ENCODE measurements at places on chromosomes 4 and X.

GRCh38 chr4:113566015-113566795, 195.3 kb downstream of the CAMK2D start:
- no peak for DNase-seq

DNA sequence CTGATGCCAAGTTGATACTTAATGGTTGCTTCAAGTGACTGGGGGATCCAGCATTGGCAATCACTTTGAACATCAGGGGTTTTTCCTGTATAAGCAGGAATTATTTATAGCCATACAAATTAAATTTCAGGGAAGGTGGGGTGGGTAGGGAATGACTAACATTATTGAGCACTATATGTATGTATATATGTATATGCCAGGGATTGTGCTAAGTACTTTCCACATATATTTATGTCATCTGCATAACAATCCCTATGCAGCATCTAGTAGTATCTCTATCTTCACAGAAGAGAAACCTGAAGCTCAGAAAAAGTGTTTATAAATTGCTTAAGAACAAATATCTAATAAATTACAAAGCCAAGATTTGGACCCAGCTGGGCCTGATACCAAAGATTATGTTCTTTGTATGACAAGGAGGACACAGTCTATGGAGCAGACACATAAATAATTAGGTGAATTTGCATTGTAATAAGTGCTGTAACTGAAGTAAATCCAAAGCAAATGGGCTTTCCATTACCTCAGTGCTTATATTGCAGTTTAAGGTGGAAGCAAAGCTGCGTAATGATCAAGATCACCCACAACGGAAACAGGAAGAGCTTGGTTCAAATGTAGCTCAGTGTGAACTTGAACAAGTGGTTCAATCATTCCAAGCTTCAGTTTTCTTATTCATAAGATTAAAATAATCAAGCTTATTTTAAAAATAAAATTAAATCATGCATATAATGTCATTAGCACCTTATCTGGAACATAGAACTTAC, 18.9 kb upstream of the RASGEF1B start:
- DNase-seq: no peak

GRCh38 chrX:9345957-9346356, 118.9 kb upstream of the TBL1X start:
- DNase-seq: no peak

DNA sequence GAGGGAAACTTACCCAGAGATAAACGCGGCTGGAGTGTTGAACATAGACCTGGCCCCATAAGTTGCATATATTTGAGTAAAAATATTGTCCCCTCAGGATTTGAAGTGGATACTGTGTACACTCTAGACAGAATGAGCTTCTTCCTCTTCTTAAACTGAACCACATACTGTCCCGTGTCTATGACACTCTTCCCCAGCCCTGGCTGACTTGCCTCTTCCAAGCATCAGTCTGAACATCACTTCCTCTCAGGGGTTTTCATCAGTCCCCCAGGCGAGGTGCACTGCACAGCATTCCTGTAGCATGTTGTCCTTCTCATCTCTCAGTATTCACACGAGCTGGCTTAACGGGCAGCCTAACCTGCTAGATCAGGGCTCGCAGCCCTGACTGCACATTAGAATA, 80.5 kb upstream of the TMEM150C start:
- DNase-seq: no peak

DNA sequence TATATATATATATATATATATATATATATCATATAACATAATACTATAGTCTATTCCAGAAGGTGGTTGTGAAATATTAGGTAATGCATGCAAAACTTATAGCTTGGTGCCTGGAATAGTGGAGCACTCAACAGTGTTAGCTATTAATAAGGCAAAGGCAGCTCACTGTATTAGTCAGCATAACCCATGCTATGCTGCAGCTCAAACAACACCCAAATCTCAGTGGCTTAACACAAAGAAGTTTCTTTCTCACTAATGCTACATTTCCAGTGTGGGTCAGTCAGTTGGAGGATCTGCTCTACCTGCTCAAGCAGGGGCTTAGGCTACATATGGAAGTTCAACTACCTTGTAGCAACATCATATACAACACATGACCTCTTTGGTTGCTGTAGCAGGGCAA, 5.2 kb upstream of the RPGR start:
- DNase-seq: no peak

DNA sequence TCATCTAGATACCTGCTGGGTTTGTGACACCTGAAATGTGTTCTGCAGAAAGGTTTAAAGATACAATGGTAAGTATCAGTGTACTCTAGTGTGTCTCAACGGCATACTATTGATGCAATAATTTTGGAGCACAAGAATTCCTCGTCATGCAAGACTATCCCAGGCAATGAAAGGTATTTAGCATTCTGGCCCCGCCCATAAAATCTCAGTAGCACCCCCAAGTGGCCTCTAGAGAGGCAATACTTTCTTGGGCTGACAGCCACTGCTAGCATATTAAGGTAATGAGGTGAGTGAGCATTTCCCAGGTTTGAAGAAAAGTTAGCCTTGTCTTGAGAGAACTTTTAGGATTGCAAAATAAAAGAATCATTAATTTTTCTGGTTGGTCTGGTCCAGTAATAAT, 24.0 kb downstream of the TAB3 start:
- DNase-seq: no peak

GRCh38 chr4:20899591-20899990, 199.3 kb downstream of the PACRGL start:
- DNase-seq: no peak

- peak; percentile 10 for DNase-seq
These were observed 111.1 kb downstream of the RNF150 start for GRCh38 chr4:141022111-141022695.

DNA sequence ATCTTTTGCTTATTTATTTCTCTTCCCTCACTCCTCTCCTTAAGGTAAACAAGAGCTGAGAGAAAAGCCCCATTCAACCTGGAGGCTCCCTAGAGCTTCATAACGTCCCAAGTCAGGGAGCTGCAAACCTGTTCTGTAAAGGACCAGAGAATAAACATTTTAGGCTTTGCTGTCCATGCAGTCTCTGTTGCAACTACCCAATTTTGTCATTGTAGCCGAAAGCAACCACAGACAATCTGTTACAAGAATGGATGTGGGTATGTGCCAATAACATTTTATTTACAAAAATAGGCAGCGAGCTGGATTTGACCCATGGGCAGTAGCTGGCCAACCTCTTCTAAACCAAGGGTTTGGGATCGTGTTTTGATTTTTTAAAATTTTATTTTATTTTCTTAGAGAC, 71.3 kb upstream of the TBL1X start:
- DNase-seq: no peak

GRCh38 chr4:4524364-4524763, 17.5 kb downstream of the STX18 start:
- no peak for DNase-seq

- DNase-seq: no peak
These were observed 407.1 kb downstream of the ADAM29 start for GRCh38 chr4:175325230-175325629.

DNA sequence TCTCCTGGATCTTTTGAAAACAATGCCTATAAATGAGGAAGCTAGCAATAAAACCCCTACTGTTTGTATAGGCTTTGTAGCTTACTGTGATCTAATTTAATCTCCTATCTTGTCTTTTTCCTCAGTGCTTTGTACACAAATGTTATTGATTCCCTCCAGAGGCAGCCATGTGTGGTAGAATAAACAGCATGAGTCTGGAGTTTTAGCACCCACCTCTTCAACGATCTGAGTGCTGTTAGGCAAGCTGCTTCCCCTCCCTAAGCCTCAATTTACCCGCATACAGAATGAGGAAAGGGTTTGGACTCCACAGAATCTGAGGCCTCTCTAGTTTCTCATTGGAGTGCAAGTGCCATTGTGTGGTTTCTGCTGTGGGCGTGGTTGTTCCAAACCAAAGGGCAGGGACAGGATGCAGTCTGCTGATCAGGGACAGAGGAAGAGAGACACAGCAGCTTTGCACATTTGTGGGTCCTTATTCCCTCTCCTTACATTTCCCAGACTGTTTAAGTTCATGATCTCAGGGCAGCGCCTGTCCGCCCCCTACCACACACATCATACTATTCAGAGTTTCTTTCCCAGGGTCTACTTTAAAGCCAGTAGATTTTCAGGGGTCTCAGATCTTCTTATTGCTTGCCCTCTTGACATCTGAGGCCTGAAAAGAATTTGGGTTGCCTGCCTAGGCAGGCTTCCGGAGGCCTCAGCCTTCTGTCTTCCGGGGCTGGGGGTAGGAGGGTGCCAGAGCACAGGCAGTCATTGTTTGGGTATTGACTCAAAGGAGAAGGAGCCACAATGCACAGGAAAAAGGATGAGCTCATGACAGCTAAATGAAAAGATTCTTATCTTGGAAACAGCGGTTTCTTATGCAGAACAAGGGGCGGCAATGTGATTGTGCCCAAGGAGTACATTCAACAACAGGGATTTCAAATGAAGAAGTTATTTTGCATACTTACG, 114.9 kb upstream of the TEX13D start:
- no peak for DNase-seq

GRCh38 chrX:40097504-40098263, at the start of gene BCOR:
TSS of gene BCOR (minus strand) at chrX:40097958. CDS start at chrX:40077929, 20,029 bp downstream.
- DNase-seq: no peak

- DNase-seq: no peak
These were observed 32.8 kb downstream of the TRAPPC11 start for GRCh38 chr4:183691897-183692296.

GRCh38 chr4:82555276-82555675, 6.5 kb downstream of the TMEM150C start:
- no peak for DNase-seq

GRCh38 chrX:13428053-13428786, 108.4 kb upstream of the ATXN3L start:
- DNase-seq: peak; percentile 45

DNA sequence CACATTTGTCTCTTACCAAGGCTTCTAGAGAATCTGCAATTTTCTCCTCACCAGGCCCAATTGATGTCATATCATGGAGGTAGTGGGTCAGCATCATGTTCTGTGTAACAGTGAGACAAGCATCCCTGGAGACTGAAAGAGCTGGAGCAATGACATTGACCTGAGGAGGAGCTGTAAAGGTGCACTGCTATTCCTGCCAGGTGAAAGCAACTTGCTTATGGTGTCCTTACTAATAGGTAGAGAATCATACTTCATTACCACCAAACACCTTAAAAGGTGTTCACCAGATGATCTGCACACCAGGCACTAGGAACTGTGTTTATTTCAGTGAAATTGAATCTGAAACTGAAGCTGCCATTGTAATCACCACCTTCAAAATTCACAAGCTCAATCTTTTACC, 188.7 kb downstream of the AFAP1 start:
- DNase-seq: no peak

DNA sequence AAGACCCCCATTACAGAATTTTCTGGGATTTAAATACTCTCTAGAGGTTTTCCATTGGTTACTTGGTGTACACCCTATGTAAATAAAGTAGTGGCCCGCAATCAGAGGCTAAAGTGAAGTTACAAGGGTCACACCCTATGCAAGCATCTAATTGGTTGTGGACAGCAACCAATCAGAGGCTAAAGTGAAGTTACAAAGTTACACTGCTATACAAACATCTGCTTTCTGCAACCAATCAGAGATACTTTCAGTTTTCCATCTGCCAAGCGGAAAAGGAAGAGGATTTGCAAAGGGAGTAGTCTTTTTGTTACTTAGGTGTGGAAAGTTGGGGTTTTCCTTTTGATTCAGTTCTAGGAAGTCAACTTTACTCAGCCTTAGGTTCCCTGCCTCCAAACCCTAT, 2.0 kb upstream of the ATRX start:
- no peak for DNase-seq

DNA sequence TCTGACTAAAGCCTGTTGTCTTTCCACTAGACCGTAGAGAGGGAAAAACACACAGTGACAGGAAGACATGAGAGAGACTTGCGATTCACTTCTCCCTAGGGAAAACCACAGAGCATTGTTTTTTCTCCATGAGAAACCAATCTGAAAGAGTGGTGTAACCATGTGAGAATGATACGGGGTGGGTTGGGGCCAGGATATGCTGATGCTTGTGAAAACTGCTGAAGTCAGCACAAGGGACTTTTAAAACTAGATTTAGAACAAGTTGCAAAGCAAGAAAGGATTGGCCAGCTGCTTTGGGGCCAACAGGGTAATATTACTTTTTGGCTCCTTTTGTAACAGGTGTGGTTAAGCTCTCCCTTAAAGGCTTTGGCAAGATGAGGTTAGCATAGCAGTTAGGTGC, 66.1 kb downstream of the NHSL2 start:
- peak; percentile 46 for DNase-seq

- DNase-seq: no peak
These were observed 61.7 kb upstream of the CBR4 start for GRCh38 chr4:169071747-169072146.

DNA sequence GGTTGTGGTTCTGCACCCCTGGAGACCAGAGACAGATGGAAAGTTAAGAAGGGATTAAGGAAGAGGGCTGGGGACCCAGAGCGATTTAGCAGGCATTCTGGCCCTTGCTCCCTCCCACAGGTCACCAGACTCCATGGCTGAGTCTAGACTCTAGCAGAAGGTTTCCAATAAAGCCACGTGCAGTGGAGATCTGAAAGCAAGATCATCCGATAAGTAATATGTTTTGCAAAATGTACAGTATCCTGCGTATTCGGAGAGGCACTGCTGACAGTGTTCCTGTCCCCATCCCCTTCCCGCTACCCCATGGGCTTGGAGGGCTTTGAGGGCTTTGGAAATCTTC, 531 bp upstream of the GPRIN3 start:
- no peak for DNase-seq

DNA sequence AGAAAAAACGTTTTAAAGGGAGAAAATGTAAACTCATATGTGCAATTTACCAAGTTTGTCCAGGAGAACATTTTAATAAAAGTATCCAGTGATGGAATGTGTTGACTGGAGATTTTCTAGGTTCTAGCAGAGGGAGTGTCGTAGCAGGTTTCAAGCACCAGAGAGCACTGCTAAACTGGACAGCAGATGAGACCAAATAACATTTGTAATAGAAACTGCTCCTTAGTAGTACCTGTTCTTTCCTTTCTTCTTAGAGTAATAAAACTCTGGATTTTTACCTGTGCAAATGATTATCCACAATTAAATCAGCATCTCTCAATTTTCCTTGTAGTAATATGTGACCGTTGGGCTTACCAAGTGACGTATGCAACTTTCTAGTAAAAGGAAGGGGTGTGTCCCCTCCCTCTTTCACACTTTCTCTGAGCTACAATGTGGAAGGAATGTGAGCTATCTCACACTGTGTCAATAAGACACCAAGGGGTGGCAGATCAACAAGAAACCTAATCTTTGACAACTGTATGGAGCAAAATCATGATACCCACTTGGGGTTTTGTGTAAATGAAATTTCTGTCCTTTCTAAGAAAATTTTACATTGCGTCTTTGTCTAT, 9.5 kb downstream of the HPGDS start:
- DNase-seq: no peak

DNA sequence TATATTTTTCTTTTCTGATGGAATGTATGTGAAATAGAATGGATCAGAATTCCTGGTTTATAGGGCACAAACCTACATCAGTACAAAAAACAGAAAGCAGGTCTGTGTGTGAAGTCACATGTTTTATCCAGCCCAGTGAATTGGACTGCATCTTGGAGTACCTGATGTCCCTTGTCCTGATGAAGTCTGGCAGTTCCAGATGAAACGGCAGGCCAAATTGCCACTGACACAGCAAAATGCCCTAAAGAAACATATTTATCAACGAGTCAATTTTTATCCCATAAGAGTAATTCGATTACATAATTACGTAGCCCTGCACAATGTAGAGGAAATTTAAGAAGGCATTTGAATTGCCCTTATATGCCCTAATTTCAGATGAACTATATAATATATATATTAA, 37.8 kb upstream of the ATP6AP2 start:
- no peak for DNase-seq

Measured in kidney glomerular epithelial cell (primary cell).